ENCODE measurements at places on chromosomes 12 and 14.

- no peak for DNase-seq
- H3K36me3 ChIP-seq = no peaks in the 10 kb centered on the region
- no peak overlapping the region for H3K4me3 ChIP-seq
- H3K27me3 ChIP-seq = no peaks in the 10 kb centered on the region
- H3K4me1 ChIP-seq = peaks cover 10% of the 10 kb centered on the region
- no peak overlapping the region for H3K27ac ChIP-seq
Observed at GRCh38 chr12:46108721-46109120, 118.3 kb upstream of the SCAF11 start.

GRCh38 chr12:62724285-62724684, 210.7 kb downstream of the PPM1H start:
- H3K27me3 ChIP-seq = no peaks in the 10 kb centered on the region
- no peaks in the 10 kb centered on the region for H3K36me3 ChIP-seq
- no peak overlapping the region for H3K4me3 ChIP-seq
- no peak for DNase-seq
- H3K27ac ChIP-seq = peak overlapping the region; percentile 21

GRCh38 chr12:127628645-127629044, 638.3 kb upstream of the TMEM132C start:
- H3K4me1 ChIP-seq = no peaks in the 10 kb centered on the region
- no peak overlapping the region for H3K4me3 ChIP-seq
- H3K36me3 ChIP-seq = no peaks in the 10 kb centered on the region
- DNase-seq = no peak
- no peaks in the 10 kb centered on the region for H3K27me3 ChIP-seq
- no peak overlapping the region for H3K27ac ChIP-seq

- H3K27ac ChIP-seq = peak within 1 kb of the TSS; percentile 16
- DNase-seq = no peak
- no peaks in the 10 kb centered on the region for H3K36me3 ChIP-seq
- H3K27me3 ChIP-seq = peaks cover 25% of the 10 kb centered on the region
Observed at GRCh38 chr12:51391283-51392123, at the start of gene GALNT6. Gene GALNT6 (minus strand): TSS chr12:51391406. CDS start chr12:51379781, 11,625 bp downstream.

- H3K27me3 ChIP-seq = no peaks in the 10 kb centered on the region
- H3K4me3 ChIP-seq = no peak overlapping the region
- H3K36me3 ChIP-seq = no peaks in the 10 kb centered on the region
Observed at GRCh38 chr12:77999074-77999715, 168.5 kb downstream of the NAV3 start.

GRCh38 chr12:54749191-54749818, 101.1 kb upstream of the DCD start:
- no peak for DNase-seq
- H3K27ac ChIP-seq = no peak overlapping the region
- no peak overlapping the region for H3K4me3 ChIP-seq
- no peaks in the 10 kb centered on the region for H3K4me1 ChIP-seq
- no peaks in the 10 kb centered on the region for H3K36me3 ChIP-seq
